SIG-M5 (cell line): ENCODE measurements at places on chromosomes 12 and 14.

- DNase-seq = no peak
These were observed 478.5 kb downstream of the NELL2 start for GRCh38 chr12:44397631-44398030.

DNA sequence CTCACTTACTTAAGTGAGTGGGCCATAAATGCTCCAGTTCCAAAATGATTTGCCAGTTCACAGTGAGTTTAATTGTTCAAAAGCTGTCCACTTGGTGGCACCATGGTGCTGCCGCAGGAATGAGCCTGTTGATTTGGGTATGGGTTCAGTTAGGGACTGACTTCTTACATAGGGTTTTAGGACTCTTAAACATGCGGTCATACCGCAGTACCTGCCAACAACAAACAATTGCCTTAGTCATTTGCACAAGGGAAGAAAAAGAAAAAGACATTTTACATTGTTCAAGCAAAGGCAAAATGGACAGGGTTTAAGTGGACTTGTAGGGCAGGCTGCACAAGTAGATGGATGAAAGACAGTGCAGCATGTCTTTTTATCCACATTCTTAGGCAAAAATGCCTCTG, 80.0 kb upstream of the DBX2 start:
- no peak for DNase-seq

- DNase-seq = no peak
These were observed 76.3 kb upstream of the FUT8 start for GRCh38 chr14:65336191-65336591.

- DNase-seq = no peak
These were observed 138.5 kb downstream of the CCER1 start for GRCh38 chr12:90816353-90817089.

GRCh38 chr12:115433014-115433634, 749.1 kb upstream of the TBX3 start:
- DNase-seq = no peak

GRCh38 chr12:101204602-101205304, 5.3 kb downstream of the SLC5A8 start:
- no peak for DNase-seq

GRCh38 chr12:5433845-5434646, 2.1 kb downstream of the NTF3 start:
- no peak for DNase-seq

- DNase-seq = no peak
These were observed 2.6 kb downstream of the GXYLT1 start for GRCh38 chr12:42141981-42142606.

- DNase-seq = no peak
These were observed 9.8 kb upstream of the PNMA1 start for GRCh38 chr14:73723797-73724661.

GRCh38 chr14:76267322-76268046, 108.5 kb upstream of the ESRRB start:
- DNase-seq = no peak

DNA sequence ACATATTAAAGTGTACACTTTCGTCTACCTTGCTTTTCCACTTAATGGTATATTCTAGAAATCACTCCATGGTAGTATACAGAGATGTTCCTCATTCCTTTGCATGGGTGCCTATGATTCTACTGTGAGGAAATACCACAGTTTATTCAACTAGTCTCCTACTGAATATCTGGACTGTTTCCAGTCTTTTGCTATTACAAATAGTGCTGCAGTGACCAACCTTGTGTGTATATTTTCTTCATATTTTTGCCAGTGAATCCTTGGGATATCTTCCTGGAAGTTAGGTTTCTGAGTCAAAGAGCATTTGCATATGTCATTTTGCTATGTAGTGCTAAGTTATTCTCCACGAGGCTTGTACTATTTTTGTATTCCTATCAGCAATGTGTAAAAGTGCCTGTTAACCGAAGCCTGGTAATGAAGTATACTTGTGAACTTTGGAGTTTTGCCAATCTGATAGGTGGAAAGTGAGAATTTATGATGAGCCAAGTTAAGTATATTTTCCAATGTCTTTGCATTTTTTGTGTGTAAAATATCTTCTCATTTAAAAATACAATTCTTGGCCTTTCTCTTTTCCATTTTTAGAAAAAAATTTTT, 31.3 kb upstream of the TMEM263 start:
- DNase-seq = no peak

DNA sequence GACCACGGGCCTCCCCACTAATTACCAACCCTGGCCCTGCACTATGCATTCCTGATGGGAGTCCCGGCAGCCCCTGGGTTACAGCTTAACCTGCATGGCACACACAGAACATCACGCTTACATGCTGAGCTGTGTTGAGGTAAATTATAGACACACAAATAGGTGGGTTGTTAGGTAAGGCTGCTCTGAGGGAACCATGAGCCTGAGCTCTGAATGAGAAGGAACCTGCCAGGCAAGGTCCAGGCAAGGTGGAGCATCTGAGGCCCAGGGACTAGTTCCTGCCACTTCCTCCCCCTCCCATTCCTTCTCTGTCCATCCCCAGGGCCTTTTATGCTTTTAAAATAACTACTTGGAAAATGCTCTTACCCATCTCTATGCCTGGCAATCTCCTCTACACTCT, 82.7 kb upstream of the ESRRB start:
- DNase-seq = no peak

DNA sequence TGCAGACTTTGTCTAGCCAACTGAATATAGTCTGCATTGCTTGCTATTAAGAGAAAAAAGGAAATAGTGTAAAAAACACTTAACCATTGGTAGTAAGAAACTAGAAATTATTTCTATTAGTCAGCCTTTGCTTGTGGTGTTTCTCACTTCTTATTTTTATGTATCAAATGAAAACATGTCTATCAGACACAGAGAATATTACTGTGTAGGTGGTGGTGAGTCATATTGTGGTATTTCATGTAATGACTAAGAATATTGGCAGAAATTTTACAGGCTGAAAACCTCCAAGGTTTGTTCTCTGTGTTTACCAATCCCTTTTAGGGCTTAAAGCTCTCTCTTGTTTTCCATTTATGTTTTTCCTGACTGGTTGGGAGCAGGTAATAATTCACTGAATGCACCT, 87.2 kb downstream of the DAAM1 start:
- DNase-seq = no peak

DNA sequence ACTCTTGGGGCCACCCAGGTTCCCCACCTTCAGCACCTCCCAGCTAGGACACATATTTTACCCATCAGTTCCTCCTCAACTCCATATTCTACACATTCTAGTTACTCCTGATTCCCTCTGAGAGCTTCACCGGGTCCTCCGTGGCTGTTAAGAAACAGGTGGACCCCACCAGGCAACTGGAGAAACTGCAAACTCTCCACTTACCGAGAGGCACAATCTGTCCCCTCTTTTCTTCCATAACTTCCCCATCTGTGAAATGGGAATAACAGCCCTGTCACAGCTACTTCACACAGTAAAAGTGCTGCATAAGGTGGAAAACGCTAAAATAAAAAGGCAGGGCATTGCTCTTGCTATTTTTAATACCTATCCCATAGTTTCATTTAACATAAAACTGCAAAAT, 1.5 kb downstream of the SLC7A8 start:
- DNase-seq = no peak

GRCh38 chr12:3271639-3272038, 194.5 kb downstream of the TSPAN9 start:
- DNase-seq = no peak

GRCh38 chr12:12803186-12803585, 10.0 kb upstream of the DDX47 start:
- no peak for DNase-seq

DNA sequence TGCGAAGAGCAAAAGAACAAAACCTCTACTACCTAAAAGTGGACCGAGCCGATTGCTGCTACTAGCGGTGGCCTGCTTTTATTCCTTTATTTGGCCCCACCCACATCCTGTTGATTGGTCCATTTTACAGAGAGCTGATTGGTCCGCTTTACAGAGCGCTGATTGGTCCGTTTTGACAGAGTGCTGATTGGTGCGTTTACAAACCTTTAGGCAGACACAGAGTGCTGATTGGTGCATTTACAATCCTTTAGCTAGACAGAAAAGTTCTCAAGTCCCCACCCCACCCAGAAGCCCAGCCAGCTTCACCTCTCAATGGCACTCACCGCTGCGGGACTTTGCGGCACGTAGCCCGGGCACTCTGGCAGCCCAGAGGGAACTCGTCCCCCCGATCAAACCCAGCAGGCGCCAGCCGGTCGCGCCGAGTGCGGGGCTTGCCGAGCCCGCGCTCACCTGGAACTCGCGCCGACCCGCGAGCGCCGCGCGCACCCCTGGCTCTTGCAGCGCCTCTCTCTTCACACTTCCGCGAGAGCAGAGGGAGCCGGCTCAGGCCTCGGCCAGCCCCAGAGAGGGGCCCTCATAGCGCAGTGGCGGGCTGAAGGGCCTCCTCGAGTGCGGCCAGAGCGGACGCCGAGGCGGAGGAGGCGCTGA, 8.7 kb upstream of the FGD4 start:
- DNase-seq = no peak

DNA sequence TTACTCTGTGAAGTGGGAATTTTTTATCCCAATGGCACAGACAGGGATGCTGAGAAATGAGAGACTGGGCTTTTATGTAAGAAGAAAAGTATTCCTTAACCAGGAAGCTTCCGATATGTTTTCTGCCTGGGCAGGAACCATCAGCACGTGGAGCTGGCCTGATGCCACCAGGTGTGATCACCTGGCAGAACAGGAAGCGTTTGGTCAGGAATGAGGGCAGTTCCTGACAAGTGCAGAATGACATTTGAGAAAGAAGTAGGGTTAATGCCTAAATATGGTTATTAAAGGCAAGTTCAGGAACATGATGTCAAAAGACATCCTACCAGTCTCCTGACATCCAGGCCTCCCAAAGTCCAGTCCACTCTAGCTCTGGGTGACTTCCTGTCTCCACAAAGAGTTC, 210.3 kb downstream of the NUAK1 start:
- DNase-seq = no peak

- no peak for DNase-seq
These were observed 690.7 kb upstream of the TBX3 start for GRCh38 chr12:115374480-115375185.

DNA sequence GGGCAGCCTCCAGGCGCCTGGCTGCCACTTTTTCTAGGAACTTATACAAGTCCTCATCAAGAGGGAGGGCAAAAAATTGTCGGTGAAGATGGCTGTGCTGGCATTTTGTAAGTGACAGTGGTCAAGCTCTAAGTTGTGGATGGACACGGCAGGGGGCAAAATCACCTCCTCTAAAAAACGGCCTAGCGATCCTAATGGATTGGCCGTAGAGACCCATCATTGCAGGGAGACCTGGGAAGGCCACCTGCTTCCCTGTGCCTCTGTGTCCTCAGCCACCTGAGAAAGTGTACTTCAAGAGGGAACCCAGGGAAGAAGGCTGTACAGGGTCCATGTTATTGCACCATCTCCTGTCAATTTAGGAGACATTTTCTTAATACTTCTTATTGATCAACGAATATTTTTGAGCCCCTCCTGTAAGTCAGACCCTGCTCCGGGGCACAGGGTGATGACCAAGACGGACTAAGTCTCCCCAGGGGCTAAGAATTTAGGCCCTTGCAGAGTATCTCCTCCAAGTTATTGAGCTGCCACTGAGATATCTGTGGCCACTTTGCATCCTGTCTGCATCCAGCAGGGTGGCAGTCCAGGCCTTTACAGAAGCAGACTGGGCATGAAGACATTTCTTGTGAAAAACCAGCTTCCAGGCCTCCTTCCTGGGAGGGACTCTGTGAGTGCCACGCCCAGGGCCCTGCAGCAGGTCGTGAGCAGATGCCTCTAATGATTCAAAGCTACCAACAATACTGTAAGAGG, 40.5 kb downstream of the PSMA6 start:
- DNase-seq = no peak

- no peak for DNase-seq
These were observed 150.6 kb upstream of the AEBP2 start for GRCh38 chr12:19288603-19289244.

DNA sequence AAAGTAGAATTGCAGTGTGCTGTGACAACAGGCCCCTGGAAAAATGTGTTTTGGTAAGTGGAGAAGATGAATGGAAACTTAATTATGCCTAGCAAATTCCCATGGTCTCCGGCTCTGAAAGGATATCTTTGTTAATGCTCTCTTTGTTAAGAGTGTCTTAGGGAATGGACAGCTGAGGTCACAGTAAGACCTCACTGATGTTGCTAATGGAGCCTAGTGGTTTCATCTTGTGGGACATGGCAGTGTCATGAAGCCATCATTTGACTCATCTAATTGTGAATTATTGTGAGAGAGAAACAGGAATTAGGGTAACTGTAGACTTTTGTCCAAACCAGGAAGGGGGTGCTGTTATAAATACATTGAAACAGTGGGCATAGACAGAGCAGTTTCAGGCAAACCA, 330.3 kb downstream of the TMTC2 start:
- DNase-seq = no peak

DNA sequence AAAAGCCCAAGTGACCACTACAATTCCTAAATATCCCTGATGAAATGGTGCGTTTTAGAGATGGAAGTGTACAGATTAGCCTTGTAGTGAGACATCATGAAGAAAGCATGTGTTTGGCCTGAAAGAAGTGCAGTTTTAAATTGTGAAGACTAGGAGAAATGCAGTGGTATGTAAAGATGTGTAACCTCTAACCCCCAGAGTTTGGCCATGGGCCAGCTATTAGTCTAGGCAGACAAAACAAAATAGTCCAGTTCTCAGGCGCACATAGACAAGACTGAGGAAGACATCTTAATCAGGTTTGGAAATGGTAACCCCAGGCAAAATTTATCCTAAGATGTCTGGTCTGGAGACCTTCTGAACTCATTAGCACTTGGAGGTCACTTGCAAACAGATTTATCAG, 23.4 kb downstream of the WBP11 start:
- no peak for DNase-seq

- no peak for DNase-seq
These were observed 555.6 kb downstream of the CCER1 start for GRCh38 chr12:90399357-90399756.

- DNase-seq = no peak
These were observed 164.7 kb upstream of the CCND2 start for GRCh38 chr12:4108803-4109345.

GRCh38 chr14:89771251-89771650, 183.3 kb downstream of the EFCAB11 start:
- no peak for DNase-seq

- DNase-seq = no peak
These were observed 197.0 kb downstream of the DAD1 start for GRCh38 chr14:22391908-22392565.

DNA sequence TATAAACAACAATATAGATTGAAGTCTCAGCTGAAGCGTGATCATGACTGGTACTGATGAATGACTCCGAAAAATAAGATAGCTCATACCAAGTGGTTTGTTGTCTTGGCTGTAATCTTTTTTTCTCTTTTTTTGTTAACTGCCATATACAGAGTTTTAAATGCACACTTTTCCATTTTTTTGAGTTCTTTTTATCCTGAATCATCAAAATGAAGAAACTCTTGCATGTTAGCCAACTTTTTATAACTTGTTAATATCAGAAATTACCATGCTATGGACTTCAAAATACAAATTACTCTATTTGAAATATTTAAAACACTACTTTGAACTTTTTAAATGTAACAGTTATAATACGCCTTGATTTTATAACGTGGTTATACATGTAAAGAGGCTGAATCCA, 10.1 kb upstream of the KCNMB4 start:
- no peak for DNase-seq
